CMK (cell line): ENCODE measurements at places on chromosomes 7 and 10.
A peak's percentile ranks its signal among the peaks of the same experiment; 100 is the strongest.

DNA sequence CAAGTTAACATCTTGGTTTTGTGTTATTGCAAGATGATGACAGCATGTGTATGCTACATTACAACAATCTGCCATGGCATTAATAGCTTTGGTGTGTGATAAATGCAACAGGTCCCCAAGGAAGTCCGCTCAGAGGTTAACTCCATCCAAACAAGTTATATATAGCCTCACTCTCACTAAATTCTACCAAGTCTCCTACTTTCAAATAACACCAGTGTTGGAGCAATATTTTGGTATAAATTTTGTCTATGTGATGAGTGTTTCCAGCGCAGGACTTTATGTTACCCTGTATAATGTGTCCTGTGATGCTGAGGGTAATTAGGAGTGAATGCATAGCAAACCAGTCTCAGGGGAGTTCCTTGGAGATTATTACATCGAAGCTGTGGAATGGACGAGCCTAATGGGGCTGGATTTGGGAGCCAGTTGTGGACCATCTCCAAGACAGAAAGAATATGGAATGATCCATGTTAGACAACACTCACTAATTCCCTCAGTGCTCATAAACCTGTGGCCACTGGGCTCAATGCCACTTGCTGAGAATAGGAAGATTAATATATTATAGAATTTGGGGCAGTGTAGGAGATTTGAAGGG lies 127.6 kb upstream of the CXCL12 start:
- no peak for DNase-seq

GRCh38 chr10:49335364-49335972 lies 36.5 kb downstream of the C10orf71 start:
- DNase-seq, result no peak

DNA sequence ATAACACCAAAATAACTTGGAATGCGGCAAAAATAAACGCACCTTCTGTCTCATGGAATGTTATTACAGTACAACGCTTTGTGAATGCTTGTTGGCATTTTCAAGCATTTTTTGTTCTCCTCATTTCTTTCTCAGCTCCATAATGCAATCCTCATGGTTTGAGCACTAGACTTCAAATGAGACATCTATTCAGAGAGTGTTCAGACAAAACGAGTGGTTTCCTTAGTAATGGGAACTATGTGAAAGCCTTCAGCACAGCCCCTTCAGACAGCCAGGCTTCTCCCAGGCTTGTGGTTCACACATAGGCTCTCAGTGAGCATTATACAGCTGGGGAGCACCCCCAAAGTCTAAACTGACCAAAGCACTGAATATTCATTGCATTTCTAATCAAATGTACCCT lies 8.6 kb upstream of the LRRN3 start:
- no peak for DNase-seq

GRCh38 chr10:5566614-5567013 lies 41.9 kb downstream of the CALML3 start:
- no peak for DNase-seq

GRCh38 chr10:75607576-75607975 lies 176.2 kb downstream of the LRMDA start:
- no peak for DNase-seq

DNA sequence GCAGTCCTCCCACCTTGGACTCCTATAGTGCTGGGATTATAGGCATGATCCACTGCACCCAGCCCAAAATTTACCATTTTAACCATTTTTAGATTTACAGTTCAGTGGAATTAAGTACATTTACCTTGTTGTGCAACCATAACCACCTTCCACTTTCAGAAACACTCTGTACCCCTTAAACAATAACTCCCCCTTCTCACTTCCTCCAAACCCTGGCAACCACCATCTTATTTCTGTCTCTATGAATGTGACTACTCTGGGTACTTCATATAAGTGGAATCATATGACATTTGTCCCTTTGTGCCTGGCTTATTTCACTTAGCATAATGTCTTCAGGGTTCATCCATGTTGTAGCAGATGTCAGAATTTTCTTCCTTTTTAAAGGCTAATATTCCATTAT lies 33.6 kb downstream of the SUFU start:
- no peak for DNase-seq

DNA sequence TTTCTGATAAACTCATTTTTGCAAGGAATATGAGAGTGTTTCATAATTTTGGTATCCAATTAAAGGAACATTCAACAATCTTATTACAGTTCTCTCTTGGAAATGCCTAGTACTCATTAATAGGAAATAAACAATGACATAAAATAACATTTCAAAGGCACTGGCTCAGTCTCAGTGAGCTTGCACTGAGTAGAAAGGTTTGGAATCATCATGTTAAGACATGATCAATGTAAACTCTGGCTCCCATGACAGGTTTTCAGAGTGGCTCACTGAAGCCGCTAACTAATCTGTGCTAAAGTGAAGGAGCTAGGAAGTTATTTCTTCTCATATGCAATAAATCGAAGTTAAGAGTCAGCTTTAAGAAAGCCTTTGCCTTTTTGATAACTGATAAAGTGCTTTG lies 203.3 kb upstream of the HGF start:
- DNase-seq, result no peak

DNA sequence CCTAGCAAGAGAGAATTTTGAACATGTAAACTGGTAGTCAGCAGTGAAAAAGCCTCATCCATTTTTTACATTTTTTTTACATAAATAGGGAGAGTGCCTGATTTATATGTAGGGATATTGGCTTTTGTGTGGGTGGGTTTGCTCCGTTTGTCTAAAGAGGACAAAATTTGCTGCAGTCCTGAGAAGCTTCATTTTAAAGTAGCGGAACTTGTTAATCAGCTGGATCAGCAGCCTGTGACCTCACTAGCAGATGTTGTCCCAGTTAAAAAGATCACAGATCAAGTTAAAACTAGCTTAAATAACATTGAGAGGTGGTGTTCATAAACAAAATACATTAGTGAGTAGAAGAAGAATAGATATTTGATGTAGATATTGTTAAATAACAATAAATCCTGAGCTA lies 2.6 kb downstream of the ATRNL1 start:
- no peak for DNase-seq

DNA sequence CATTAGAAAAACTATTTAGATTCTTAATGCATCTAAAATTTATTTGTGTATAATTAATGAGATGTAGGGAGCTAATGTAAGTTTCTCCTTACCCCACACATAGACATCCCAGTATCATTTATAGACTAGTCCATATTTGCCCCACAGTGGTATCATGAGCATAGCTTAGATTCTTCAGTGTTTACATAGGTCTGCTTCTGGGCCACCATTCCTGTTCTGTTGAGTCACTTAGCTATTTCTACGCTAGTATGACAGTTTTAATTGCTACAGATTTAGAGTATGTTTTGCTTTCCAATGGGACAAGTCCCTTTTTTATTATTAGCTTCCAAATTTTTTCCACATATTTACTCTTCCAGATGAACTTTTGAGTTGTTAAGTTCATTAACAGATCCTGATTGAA lies 69.4 kb downstream of the MCMBP start:
- DNase-seq, result no peak

GRCh38 chr10:69647126-69647525 lies 17.1 kb downstream of the FAM241B start:
- DNase-seq, result no peak

DNA sequence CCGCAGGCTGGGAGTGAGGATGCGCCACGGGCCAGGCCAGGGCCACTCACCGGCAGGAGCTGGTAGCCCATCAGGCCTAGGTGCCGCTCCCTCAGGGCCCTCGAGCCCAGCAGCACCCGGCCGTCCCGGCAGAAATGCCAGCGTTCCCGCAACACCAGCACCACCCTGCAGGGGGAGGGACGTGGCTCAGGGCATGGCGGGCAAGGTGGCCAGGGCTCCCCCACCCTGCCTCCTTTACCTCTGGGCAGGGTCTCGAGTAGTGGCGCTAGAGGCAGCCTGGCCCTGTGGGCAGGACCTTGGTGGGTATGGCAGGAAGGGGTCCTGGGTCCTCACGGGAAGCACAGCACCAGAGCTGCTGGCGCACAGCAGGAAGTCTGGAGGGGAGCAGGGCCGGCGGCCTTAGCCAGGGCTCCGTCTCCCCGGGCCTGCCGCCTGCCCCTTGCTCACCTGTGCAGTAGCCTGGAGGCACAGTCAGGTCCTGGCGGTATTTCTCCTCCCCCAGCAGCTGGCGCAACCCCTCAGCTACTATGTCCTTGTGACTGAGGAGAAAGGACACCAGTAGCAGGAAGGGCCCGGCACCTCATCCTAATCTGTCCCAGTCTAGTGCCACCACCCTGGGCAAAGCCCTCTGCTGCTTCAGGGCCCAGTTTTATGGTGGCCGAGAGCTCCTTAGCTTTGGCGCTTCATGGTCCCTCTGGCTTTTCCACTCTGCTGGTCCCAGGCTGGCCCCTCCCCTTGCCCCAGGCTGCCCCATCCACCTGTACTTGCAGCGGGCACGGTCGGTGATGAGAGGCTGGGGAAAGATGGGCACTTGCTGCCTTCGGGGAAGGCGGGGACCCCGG lies 3.5 kb downstream of the FASTK start:
- DNase-seq, result no peak

GRCh38 chr10:21090609-21091082 lies 193.5 kb upstream of the NEBL start:
- DNase-seq, result peak; percentile 42

- peak; percentile 52 for DNase-seq
Measured at GRCh38 chr10:124534231-124534798, 72.7 kb downstream of the LHPP start.

DNA sequence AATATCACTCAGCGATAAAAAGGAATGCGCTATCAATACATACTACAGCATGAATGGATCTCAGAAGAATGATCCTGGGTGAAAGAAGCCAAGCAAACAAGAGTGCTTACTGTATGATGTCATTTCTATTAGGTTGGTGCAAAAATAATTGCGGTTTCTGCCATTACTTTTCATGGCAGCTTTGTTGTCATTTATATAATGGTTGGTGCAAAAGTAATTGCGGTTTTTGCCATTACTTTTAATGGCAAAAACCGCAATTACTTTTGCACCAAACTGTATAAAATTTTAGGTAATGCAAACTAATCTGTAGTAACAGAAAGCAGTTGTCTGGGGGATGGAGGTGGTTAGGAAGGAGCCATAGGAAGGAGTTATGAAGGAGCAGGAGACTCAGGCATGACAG lies 318.3 kb upstream of the ZMIZ1 start:
- no peak for DNase-seq

GRCh38 chr10:29205787-29206186 lies 83.1 kb upstream of the LYZL1 start:
- no peak for DNase-seq

DNA sequence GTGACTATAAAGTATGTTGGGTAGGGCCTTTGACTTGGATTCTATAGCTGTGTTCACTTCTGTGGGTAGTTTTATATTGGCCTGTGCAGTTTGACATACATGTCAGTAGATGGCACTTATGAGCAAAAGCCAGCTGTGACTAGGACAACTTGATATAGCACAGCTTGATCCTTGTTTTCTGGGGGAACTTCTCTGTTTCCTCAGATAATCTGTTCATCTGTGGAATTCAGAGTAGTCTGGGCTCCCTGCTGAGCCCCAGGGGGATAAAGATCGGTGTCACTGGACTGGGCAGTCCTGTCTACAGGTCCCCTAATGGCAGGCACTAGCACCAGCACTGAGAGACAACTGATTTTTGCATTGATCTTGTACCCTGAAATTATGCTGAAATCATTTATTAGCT lies 25.4 kb downstream of the CYP2C9 start:
- DNase-seq, result no peak

GRCh38 chr7:139798892-139799291 lies 21.1 kb upstream of the HIPK2 start:
- no peak for DNase-seq

GRCh38 chr10:451021-451471 lies 238.4 kb downstream of the DIP2C start:
- no peak for DNase-seq

DNA sequence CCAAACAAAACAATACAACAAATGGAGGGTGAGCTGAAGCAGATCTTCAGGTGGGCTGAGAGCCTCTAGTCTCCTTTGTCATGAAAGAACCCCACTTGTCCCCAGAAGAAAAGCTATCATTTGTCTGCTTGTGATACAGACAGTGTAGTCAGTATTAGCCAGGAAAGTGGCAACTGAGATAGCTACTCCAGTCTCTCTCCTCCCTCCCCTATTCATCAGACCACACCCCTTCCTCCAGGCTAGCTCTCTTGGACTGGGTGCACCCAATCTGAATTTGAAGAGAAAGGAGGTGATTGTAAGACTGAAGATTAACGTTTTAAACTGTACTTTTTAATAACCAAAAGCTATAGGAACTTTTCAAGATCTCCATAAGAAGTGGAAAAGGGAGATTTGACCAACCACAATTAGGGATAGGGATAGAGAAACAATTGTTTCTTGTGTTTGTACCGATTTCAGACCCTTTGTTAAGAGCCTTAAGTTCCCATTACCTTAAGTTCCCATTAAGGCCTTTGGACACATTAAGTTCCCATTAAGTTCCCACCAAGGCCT lies 14.1 kb downstream of the BMPR1A start:
- no peak for DNase-seq

DNA sequence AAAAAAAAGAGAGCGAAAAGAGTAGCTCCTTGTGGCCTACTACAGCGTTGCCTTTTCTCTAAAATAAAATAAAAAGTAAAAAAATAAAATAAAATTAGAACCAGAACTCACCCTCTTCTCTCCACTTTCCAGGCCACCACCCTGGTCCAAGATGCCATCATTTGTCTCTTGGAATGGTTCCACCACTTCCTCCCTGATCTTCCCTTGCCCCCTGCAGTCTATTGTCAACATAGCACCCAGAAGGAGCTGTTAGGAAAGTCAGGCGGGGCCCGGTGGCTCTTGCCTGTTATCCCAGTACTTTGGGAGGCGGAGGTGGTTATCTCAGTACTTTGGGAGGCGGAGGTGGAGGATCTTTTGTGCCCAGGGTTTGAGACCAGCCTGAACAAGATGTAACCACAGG lies 7.6 kb upstream of the GRID2IP start:
- no peak for DNase-seq

DNA sequence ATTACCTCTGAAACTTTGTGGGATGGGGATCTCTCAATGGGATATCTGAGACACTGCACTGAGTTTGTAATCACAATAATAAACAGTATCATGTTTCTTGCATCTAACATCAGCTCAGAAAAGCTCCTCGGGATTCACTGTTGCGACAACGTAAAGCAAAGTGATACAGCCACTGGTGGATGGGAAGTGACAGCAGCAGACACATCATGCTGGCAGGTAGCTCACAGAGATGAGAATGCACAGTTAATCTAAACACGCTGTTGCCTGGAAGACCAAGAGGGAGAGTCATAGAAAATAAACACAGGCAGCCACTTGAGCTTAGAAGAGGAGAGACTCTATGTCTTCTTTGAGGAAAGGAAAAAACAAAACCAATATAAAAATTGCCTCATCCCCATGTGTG lies 513.8 kb downstream of the MAGI2 start:
- no peak for DNase-seq

DNA sequence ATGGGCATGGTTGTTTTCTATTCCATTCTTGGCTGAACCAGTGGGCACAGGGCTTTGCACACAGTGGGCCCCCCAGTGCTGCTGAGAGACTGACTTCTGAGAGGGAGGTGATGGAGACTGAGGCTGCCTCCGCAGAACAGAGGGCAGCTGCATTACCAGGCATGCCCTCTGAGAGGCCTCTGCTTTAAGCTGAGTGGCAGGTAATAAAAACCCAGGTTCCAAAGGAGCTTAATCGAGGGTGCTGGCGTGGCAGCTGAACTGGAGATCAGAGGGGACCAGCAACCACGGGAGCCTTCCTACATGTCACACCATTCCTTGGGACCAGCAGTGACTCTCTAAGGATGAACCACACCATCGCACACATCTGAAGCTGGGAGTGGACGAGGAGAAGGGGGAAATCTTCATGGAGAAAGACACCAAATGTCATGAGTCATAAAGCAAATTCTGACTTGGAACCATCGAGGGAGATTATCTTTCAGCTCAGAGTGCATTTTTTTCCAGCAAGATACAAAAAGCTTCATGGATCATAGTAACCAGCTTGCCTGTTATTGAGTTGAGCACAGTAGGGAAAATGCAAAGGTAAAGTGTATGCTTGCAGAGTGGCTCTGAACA lies 24.6 kb downstream of the HIPK2 start:
- no peak for DNase-seq
